ENCODE measurements at places on chromosomes 6 and 20.

DNA sequence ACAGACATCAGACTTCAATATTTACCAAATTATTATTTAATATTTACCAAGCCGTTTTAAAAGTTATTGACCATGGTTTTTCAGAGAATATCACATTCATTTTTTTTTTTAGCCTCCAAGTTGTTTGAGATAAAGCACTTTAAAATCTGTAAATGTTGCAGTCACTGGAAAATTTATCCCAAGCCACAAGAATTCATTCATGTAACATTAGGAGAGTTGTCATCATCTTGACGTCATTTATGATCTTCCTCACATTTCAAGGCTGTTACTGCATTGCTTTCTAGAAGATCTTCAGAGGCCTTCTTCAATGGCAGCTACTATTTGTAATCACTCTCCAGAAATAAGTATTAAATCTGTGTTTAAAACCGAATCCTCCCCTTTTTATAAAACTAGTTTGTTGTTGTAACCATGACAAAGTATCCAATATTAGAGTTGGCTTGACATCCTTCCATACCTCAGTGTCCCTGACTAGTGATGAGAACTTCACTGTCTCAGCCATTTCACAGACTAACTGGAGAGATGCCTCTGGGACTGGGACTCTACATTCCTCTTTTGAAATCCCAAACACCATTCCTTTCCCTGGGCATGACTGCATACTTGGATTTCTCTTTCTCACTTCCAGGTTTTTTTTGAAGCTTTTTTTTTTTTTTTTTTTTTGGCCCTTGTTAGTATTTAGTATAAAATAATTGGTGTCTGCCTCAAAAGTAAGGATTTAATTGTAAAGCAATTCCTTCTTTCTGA lies 100.1 kb downstream of the ZFAND3 start:
- no peak for DNase-seq

- no peak for DNase-seq
Observed at GRCh38 chr20:24656391-24656790, 187.0 kb downstream of the SYNDIG1 start.

DNA sequence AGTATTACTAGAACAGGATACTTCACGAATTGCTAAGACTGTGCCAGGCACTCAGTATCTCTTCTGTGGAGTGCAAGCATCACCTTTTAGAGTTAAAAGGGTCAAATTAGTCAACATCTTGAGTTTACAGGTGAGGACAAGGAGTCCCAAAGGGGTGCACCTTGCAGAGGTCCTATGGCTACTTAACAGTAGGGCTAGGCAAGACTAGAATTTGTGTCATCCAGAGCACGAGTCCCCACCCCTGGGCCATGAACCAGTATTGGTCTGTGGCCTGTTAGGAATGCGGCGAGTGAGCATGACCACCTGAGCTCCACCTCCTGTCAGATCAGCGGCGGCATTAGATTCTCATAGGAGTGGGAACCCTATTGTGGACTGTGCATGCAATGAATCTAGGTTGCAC lies 10.5 kb upstream of the DSTN start:
- DNase-seq = no peak

- DNase-seq = no peak
Observed at GRCh38 chr6:53360093-53360912, 11.6 kb upstream of the ELOVL5 start.

DNA sequence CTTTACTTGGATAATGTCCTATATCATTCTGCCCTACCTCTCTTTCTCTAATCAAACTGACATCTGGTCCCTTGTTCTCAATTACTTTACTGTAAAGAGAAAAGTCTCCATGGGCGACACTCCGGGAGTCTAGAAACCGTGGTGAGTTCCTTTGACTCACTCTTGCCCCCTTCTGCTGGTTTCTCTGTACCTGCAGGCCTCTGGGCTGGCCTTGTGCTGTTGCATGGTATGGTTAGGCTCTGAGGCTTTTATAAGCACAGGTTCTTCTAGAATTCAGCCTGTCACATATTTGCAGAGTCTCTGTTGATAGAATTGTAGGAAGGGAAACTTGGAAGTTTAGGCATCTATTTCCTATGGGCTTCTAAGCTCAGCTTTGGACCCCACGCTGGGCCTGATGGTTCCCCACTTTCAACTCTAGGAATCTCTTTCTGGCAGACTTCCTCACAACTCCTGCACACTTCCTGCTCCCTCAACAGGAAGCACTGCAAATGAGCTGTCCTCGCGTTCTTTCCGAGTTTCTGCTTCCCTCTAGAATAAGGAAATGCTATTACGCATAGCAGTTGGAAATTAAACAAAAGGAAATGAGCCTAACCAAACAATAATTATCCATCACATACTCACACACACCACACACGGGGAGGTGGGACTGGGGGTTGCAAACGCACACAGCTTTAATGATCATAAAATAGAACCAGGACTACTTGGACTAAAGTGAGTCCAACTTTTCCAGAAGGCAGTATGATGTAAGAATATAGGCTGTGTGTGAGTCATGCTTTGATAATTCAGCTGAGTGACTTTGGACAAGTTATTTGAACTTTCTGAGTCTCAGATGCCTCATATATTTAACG lies 683.3 kb downstream of the QKI start:
- no peak for DNase-seq

GRCh38 chr20:57436223-57436545 lies 45.0 kb downstream of the RBM38 start:
- DNase-seq = no peak

DNA sequence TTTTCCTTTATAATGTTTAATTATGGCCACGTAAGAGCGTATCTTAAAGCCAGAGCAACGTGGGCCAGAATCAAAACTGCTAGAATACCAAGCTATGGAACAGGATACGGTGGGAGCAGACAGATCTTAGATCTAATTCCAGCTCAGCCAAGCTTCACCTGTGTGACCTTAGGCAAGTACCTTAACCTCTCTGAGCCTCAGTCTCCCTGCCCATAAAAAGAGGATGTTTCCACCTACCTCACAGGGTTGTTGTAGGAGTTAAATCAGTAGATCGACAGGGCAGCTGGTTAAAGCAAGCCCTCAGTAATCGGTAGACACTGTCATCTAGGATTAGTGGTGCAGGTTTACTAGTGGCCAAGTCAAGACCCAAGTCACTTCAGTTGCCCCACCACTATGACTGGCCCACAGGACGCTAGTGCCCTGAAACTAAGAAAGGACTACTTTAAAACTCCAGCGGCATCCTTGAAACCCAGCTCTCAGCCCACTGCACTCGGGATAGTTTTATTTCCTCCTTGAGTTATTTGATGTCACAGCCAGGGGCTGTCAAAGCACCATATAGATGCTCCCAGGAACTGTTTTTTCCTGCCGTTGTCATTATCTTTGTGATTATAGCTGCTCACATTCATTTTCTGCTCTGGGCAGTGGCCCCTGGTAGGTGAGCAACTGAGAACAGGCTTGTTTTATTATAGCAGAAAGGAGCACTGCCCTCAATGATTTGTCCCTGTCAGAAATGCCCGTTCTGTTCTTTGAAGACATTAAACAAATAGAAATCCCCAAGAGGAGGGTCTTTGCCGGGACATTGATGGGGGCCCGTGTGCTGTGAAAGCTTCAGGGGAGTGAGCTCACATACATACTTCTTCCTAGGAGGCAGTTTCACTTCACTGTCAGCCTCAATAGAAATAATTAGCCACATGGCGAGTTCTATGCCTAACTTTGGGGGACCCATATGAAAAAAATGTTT lies 63.1 kb downstream of the ISM1 start:
- DNase-seq = no peak

Measured in CD4-positive, alpha-beta T cell treated with Interleukin-15 for 4 hours (primary cell).